NCI-H2029 (cell line): ENCODE measurements at places on chromosomes 11 and 22.

DNA sequence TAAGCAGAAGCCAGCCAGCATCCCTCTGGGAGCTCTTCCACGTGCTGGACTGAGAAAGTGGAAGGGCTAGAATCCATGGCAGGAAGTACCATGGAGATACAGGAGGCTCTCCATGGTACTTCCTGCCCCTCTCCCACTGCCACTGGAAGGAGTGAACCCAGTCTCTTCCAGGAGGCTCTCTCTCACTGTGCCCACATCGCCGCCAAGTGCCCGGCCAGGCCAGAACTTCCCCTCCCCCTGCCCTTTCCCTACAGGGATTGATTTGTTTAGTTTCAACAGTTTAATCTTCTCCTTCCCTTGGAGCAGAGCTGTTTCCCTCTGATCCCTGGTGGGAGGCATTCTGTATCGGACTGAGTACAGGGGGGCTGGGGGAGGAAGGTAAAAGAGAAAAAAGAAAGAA lies 133.6 kb downstream of the DSCAML1 start:
- DNase-seq, result no peak

GRCh38 chr11:72739240-72740059 lies 12.8 kb downstream of the ARAP1 start:
- no peak for DNase-seq

- no peak for DNase-seq
Observed at GRCh38 chr11:70122490-70123198, 44.5 kb downstream of the ANO1 start.

- no peak for DNase-seq
Observed at GRCh38 chr11:44600839-44601383, 35.4 kb downstream of the CD82 start.

DNA sequence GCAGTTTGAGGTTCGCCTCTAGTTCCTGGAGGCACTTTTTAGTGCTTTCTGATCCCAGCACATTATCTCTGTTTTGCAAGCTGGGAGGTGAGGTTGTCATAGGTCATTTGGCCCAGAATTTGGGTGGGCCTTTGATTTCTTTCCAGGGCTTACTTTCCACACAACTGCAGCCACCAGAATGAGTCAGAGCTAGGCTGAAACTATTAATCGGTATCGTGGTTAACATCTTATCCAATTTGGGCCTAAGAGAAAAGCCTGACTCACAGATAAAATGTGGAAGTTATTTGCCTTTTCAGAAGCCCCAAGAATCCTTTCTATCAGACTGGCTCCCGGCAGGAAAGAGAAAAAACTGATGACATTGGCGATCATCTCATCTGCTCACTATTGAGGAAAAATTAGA lies 166.4 kb downstream of the KIRREL3 start:
- DNase-seq, result no peak

DNA sequence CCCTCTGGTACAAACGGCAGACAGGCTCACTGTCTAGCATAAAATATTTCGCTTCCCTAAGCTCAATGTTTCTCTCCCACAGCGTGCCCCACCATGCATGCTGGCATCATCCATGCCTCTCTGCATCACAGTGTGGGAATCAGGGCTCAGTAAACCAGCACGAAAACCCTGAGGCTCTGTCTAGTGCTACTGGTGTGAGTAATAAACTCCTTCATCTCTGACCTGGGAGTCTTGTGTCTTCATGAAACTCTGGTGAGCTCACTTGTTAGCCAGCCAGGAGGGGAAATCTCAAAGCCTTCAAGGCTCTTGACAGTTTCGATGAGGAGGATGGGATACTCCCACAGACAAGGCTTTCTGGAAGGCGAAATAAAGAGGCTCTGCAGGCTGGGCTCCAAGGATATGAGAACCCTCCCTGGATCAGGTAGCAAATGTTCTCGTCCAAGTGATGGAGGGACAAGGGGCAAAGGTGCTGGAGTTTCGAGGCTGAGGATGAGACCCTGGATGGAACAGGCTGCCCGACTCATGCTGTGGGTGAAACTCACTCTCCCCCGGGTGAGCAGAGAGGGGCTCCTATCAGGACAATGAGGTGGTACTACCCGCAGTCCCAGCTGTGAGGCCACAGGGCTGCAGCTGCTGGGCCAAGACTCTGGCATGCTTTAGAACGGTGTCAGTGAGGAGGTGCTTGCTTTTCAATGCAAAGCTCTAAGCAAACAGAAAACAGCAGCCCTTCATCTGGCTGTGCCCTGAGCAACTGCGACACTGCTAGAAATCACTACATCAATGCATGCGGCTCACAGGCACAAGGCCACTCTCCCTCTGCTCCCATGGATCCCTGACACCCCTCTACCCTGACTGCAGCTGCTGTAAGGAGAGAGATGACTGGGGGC lies 69.3 kb downstream of the SHANK2 start:
- DNase-seq, result no peak

DNA sequence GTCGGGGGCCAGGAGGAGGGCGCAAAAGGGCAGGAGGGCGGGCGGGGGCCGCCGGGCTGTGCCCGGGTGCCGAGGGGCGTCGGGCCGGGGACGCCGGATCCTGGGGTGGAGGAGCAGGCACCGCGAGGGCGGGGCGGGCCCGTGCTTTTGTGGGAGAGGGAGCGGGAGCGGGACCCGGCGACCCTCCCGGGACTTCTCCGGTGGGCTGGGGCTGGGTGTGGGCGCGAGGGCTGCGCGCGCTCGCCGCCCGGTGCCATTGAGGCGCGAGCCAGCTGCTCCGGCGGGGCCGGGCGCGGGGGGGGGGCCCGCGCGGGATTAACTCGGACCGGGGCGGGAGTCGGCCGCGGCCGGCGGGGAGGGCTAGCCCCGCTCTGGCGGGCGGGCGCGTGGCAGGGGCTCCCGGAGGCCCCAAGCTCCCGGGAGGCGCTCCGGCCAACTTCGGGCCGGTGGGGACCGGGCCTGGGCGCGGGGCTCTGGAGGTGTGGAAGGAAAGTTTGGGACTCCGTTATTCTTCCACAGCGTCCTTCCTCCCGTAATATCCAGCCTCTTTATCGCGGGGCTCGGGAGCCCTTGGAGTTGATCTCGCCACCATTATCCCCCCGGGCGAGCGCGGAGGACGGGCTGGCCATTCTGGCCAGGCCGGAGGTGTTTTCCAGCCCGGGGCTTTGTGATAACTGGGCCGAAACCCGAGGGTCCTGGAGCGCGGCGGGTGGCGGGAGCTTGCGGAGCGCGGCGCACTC lies 936 bp downstream of the CECR2 start:
- DNase-seq, result no peak

DNA sequence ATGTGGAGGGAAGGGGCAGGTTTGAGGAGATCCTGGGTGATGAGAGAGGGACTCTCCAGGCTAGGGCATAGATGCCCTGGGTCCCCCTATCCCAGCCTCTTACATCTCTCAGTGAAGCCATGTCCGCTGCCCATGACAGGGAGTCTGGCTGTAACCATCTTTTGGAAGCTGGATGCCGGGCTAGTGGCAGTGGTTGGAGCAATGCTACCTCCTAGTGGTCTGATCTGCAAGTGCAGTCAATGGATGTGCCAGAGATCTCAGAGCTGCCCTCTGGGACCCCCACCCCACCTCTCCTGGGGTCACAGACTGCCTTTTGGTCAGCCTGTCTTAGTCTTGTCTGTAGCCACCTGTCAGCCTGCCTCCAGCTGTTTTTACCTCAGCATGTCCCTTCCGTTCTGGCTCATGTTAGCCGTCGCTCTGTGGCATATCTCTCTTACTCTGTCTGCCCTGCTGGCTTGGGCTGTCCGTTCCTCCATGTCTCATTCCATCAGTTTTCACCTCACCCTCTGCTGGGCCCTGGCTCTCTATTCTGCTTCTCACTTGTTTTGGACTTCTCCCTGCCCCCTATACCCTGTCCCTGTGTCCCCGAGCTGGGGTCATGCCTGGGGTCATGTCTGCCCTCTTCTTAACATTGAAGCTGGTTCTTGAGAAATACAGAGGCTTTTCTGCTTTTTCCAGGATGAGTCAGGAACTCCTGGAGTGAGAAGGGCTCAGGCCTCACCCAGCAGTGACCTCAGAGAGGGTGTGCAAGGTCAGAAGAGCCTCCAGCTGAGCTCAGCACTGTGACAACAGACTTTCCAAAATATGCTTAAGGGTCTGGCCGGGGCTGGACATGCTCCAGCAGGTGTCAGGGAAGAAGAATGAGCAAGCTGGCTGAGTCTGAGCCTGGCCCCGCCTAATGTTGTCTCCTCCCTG lies 52.0 kb upstream of the THY1 start:
- peak; percentile 49 for DNase-seq

DNA sequence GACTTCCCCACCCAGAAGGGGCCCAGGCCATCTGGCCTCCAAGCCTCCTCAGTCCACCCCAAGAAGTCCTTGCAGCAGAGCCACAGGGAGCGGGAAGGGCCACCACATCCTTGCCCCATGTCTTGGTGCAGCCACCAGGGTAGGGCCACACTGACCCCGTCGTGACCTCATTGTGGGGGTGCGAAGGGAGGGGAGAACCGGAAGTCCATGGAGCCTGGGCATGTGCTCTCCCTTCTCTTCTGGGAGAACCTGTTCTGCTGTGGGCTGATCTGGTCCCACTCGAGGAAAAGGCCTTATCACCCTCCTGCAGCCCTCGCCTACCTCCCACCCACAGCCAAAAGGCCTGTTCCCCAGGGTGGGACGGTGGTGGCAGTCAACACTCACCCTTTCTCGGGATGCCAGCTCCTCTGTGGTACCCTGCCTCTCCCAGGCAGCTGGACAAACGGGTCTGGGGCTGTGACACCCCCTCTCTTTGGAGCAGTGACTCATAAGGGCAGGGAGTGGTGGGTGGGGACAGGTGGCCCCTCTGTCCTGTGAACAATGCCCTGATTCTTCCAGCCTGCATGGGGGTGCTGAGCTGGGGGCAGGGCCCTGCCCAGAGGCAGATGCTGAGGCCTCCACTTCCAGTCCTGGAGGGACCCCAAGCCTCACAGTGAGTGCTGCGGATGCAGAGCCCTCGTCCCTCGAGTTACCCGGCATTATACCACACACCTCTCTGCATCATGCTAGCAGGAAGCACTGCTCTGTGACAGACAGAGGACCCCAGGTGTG lies 14.6 kb upstream of the CTSD start:
- no peak for DNase-seq

DNA sequence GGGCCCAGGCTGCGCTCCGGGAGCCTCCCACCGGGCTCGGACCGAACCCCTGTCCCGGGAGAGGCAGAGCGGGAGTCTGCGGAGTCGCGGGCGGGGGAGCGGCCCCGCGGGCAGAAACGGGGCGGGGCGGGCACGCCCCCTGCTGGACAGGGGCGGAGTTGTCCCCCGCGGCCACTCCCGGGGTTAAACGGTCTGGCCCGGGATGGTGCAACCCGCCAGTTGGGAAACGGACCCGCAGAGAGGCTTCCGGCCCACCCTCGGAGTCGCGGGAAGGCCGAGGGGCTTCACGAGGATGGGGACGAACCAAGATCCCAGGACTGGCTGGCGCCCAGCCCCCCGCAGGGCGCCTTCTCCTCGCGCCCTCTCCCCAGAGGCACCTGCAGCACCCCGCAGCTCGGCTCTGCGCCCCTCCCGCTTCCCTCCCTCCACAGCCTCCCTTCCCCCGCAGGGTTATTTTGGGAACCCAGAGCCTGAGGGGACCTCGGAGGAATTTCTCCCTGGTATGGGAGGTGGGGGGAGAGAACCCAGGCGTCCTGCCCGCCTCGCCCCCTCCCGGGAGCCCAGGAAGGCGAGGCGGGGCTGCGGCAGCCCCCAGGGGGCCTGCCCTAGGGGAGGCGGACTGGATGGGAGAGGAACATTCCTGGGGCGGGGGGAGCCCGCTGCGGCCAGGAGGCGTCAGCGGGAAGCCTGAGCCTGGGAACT lies 902 bp downstream of the RASGRP2 start:
- no peak for DNase-seq

DNA sequence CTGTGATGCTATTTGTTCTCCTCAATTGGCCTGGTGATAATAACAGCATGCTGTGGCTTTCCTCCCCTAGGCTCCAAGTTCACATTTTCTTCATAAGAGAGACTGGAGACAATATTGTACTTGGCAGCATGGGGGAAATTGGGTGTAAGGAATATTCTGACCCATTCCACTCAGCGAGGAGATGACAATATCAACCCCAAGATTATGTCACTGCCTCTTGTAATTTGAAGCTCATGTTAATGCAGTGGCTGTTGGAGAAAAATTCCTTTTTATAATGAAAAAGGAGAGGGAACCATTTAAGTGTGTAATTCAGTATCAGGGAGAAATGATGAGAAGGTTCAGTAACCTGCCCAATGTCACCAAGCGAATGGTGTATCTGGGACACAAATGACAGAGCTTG lies 665.8 kb downstream of the NTM start:
- DNase-seq, result no peak

GRCh38 chr11:69097263-69097662 lies 48.5 kb downstream of the TPCN2 start:
- DNase-seq, result no peak

DNA sequence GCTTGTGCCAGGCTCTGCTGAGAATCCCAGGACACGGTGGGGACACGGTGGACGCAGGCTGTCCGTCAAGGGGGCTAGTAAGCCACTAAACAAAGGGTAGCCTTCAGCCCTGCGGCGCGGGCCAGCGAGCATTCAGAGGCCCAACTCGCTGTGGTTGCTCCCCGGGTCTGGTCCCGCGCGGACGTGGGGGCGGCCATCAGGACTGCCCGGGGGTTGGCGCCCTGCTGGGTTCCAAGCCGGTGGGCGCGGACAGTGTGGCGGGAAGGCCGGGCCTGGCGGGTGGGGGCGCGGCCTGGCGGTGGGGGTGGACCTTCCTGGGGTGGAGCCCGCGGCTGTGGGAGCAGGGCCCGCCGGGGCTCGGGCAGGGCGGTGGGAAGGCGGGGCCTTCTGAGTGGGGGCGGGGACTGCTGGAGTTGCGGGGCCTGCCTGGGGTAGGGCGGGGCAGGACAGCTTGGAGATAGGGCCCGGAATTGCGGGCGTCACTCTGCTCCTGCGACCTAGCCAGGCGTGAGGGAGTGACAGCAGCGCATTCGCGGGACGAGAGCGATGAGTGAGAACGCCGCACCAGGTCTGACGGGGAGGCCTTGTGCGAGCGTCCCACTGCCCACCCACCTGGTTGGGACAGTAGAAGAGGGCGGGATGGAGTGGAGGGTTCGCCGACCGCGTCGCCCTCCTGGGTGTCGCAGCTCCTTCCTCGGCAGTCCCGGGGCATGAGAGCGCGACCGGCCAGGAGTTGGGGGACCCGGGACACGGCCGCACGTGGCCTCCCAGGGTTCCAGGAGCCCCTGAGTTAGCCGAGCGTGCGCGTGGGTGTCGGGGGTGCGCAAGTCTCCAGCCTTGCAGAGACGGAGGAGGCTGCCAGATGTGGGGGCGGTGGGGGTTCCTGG lies at the start of gene SERHL2:
SERHL2 (plus strand) TSS at position 482 of the 887 bp plus-strand sequence; CDS start at position 547, 65 bp downstream.
- peak; percentile 47 for DNase-seq

DNA sequence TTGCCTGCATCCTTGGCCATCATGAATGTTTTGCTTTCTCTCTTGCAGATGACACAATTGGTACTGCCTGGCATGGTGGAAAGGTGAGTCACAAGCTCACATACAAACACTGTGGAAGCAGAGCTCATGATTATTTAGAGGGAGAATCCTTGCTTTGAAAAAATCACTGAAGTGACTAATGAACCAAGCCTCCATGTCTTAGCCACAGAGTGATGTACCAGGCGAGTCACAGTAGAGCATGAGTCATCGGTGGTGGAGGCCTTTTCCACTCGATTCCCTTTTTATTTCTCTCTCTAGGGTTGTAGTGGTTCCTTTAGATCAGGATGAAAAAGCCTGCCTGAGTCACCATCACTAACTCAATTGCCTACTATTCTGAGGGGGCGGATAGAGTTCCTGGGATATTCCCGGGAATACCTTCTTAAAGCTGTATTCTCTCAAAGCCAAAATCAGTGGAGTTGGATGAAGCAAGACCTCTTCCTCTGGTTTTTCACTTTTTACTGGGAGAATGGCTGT lies 49.6 kb upstream of the ALKBH3 start:
- no peak for DNase-seq

- DNase-seq, result no peak
Observed at GRCh38 chr11:123630126-123630608, 24.3 kb downstream of the SCN3B start.

GRCh38 chr22:31610611-31611010 lies 51.4 kb downstream of the PISD start:
- DNase-seq, result no peak

GRCh38 chr11:44572436-44572835 lies 7.0 kb downstream of the CD82 start:
- no peak for DNase-seq
